Neural crest cell (in vitro differentiated cells): ENCODE measurements at places on chromosomes 12 and 14.

GRCh38 chr12:122527478-122527944 is 462 bp downstream of the KNTC1 start:
- no peak overlapping the region for H3K4me3 ChIP-seq
- H3K27ac ChIP-seq: no peak overlapping the region
- no peaks in the 10 kb centered on the region for H3K27me3 ChIP-seq
- H3K4me1 ChIP-seq: peaks cover 18% of the 10 kb centered on the region

DNA sequence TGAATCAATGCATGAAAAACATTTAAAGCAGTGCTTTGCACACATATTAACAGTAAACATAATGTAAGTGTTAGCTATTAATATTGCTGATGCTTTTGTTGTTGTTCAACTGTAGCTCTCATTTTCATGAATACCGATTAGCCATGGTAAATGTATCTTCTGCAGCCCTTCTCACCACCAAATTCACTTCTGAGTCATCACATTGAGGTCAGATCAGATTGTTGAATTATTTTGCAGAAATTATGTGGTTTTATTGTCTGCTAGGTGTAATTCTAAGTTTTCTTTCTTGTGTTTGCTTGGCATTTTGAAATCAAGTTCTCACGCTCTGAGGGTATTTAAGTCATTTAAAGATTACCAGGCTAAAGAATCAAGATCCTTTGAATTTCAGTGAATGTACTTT is 74.6 kb downstream of the AKAP6 start:
- H3K4me3 ChIP-seq: no peak overlapping the region
- DNase-seq: no peak
- H3K27ac ChIP-seq: no peak overlapping the region
- H3K27me3 ChIP-seq: no peaks in the 10 kb centered on the region
- H3K4me1 ChIP-seq: peaks cover 10% of the 10 kb centered on the region
- H3K36me3 ChIP-seq: no peaks in the 10 kb centered on the region

- H3K27ac ChIP-seq: no peak overlapping the region
- no peaks in the 10 kb centered on the region for H3K27me3 ChIP-seq
- H3K36me3 ChIP-seq: no peaks in the 10 kb centered on the region
- DNase-seq: no peak
These were observed 5.0 kb downstream of the IGF1 start for GRCh38 chr12:102475355-102475754.

- H3K36me3 ChIP-seq: peaks cover 7% of the 10 kb centered on the region
- peaks cover 30% of the 10 kb centered on the region for H3K4me1 ChIP-seq
- H3K27ac ChIP-seq: no peak overlapping the region
- peaks cover 10% of the 10 kb centered on the region for H3K27me3 ChIP-seq
- no peak for DNase-seq
These were observed 1.3 kb downstream of the MAGOHB start for GRCh38 chr12:10612110-10612509.

- no peak overlapping the region for H3K4me3 ChIP-seq
- no peak for DNase-seq
- H3K36me3 ChIP-seq: no peaks in the 10 kb centered on the region
- H3K4me1 ChIP-seq: peaks cover 53% of the 10 kb centered on the region
- no peaks in the 10 kb centered on the region for H3K27me3 ChIP-seq
These were observed 86.3 kb downstream of the IRF2BPL start for GRCh38 chr14:76941946-76942805.
